ENCODE measurements at places on chromosomes 6 and 20. TPM values are rescaled to one million over a fixed set of nuclear protein-coding genes. Genes with fewer than 3 reads are reported as not detected.

Gene SLC2A4RG
- 81.2 TPM for total RNA-seq

Gene PROKR2
- total RNA-seq: not detected

Gene TRAPPC3L
- total RNA-seq: 0.34 TPM

Gene APOBEC2
- total RNA-seq: not detected

Gene SALL4
- 1.8 TPM for total RNA-seq
